ENCODE measurements at places on chromosomes 3 and 15. TPM values are rescaled to one million over a fixed set of nuclear protein-coding genes. Genes with fewer than 3 reads are reported as not detected.

DNA sequence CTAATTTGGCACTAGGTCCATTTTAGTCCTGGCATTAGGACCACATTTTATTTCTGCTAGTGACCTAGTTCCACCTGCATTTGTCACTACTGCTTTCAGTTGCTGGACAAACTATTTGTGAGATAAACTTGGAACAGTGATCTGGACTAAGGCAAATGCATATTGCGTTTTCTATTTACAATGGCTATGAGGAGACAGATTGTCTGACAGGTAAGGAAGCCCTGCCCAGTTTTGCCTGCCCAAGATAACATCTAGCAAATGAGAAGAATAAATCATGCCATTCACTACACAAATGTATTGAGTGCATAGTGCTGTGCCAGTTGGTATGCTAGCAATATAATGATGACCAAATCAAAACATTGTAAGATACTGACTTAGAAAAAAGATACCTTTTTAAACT is 245.7 kb downstream of the GRM7 start:
- DNase-seq = no peak

DNA sequence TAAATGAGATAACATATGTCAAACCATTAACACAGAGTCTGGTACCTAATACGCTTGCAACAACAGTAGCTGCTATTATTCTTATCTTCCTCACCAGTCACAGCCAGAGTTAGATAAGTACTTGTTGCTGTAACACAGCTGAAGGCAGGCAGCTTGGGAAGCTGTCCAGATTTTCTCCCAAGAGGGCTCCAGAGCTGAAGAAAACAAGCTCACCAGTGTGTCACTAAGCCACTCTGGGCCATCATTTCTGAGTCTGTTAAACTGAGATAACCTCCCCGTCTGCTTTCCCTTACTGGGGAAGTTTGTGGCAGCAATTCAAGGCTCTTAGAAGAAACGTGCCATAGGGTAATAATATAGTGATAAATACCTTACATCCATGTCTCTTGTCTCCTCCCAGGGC is 226.3 kb downstream of the TAFA4 start:
- DNase-seq = no peak

DNA sequence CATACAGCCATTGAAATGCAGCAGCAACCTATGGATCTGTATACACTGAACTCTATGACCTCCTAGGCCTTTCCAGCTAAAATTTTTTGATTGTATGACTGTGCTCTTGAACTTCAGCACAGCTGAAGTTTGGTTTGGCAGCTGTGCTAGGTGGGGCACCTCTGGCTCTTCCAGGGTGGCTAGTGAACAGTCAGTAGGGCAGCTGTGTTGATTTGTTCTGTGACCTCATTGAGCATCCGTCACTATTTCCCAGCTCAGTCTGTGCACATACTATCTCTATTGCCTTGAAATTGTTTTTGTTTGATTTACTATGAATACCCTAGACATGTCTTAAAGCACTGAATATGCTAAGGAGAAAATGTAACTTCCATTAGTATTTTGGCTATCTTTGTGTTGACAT is 363.2 kb upstream of the NAALADL2 start:
- DNase-seq = no peak

- DNase-seq = no peak
Measured at GRCh38 chr3:28799084-28799483, 450.5 kb upstream of the AZI2 start.

GRCh38 chr15:59590027-59590426 is 21.6 kb upstream of the GCNT3 start:
- no peak for DNase-seq

The KIF15 gene
- 24.2 TPM for polyA plus RNA-seq
